T follicular helper cell (primary cell): ENCODE measurements at places on chromosomes 6 and 20.

GRCh38 chr20:11047559-11047958 is 373.8 kb upstream of the JAG1 start:
- DNase-seq, result no peak

GRCh38 chr6:121867095-121867494 is 431.6 kb downstream of the GJA1 start:
- DNase-seq, result no peak

DNA sequence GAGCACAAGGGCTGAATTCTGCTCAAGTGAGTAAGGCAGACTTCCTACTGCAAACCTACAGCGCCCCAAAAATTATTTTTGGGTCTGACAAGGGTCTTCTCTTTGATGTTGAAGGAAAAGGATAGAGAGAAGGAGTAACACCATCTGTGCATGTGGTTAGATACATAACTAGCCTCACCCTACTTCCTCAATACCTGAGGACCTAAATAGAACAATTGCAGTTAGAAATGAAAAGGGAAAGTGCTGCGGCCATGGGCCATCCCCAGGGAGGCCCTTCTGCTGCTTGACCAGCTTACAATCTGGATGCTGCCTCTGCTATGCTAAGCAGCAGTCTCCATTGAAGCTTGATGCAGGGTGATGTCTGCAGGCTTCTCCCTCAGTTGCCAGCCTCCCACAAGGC is 63.2 kb upstream of the ARMH2 start:
- no peak for DNase-seq

GRCh38 chr20:44080646-44081267 is 106.2 kb downstream of the JPH2 start:
- DNase-seq, result peak; percentile 71

- DNase-seq, result no peak
These were observed 20.3 kb downstream of the OR2B6 start for GRCh38 chr6:27977387-27977786.

DNA sequence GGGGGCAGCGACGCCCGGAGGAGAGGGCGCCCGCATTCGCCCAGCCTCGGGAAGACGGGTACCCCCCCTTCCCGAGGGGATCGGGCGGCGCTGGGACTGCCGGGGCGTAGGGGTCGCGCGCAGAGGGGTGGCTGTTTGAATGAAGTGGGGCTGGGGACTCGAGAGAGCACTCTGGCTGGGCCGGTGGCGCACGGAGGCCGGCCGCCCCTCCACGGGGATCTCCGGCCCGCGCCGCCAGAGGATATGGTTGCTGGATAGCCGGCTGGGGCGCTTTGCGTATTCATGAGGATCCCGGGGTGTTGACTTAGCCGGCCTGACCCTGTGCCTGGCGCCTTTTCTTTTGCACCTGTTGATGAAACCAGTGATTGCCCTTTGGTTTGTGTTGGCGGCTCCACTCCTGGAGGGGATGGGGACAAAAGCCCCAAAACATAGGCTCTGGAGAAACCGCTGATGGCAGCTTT is 469 bp downstream of the SYNJ2 start:
- DNase-seq, result no peak

- no peak for DNase-seq
These were observed 114.3 kb upstream of the ZFP64 start for GRCh38 chr20:52305858-52306257.

DNA sequence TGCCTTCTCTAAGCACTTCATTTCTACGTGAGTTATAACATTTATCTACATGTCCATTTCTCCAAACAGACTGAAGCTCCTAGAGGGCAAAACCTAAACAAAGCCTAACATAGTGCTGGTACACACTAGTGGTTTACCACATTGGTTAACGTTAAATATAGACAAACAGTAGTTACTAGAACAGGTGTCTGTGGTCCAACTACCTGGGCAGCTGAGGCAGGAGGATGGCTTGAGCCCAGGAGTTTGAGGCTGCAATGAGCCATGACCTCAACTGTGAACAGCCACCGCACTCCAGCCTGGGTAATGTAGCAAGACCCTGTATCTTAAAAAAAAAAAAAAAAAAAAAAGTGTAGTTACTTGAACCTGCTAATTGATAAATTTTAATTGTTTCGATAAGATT is 26.5 kb downstream of the PTPRK start:
- DNase-seq, result no peak

DNA sequence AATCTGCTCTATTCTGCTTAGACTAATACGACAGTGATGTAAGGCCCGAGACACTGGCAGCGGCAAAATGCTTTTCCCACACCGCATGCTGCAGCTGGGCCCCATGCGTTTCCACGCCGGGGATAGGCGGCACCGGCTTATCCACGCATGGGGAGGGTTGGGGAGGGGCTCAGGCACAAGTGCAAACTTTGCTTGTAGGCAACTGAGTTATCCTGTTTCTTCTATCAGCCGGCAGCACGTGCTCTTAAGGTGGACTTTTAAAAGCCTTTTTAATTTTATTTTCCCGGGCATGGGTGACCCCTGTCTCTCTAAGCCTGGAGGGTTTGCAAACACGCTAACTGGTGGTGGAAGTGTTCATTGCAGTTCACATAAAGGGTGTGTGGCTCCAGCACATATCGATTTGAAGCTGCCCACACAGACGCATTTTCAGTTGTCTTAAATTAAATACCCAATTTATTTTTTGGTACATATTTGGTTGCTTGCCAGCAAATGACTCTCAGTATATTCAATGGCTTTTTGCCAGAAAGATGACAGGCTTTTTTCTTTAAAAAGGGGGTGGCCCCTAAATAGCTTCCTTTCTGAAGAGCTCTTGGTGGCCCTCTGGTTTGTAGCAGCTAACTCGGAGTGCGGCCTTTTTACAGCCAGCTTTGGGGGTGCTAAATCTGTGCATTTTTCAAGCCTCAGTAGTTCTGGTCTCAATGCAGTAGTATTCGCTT is 561.8 kb upstream of the AGPAT4 start:
- DNase-seq, result no peak

DNA sequence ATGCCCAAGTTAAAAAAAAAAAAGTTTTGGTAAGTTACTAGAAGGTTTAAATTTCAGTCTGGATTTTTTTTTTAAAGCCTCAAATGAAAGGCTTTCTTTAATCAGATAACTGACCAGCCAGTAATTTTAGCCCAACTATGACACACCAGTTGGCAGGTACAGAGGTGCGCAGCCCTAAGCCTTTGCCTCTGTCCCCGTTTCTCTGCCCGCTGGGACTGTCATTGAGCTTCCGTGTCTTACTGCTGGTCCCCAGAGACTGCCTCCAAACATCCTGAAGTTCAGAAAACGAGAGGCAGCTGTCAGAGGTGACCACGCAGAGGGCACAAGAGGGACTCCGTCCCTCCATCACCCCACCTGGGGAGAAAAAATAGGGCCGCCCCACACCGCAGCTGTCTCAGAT is 118.2 kb downstream of the RPS12 start:
- DNase-seq, result no peak

DNA sequence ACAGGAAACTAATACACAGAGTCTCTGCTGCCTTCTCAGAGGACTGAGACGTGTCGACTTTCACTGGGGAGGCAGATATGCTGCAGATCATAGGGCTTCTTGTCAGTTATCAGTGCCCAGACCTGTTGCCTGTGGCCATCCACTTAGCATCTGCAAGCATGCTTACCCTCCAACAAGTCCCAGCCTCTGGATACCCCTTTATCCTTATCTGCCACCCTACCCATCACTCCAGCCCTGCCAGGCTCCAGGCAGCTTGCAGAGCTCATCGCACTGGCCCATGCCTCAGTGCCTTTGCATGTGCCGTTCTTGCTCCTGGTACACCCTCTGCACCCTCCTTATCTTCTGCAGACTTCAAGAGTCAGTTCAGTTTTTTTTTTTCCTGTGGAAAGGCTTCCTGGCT is 119.2 kb downstream of the TOX2 start:
- DNase-seq, result no peak

DNA sequence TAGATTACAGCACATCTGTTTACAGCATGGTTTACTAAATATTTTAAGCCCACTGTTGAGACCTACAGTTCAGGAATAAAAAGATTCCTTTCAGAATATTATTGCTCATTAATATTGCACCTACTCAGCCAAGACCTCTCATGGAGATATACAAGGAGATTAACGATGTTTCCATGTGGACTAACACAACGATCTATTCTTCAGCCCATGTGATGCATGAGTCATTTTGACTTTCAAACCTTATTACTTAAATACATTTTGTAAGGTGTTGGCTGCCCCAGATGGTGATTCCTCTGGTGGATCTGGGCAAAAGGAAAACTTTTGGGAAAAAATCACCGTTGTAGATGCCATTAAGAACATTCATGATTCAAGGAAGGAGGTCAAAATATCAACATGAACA is 48.0 kb upstream of the SDHAF4 start:
- no peak for DNase-seq

DNA sequence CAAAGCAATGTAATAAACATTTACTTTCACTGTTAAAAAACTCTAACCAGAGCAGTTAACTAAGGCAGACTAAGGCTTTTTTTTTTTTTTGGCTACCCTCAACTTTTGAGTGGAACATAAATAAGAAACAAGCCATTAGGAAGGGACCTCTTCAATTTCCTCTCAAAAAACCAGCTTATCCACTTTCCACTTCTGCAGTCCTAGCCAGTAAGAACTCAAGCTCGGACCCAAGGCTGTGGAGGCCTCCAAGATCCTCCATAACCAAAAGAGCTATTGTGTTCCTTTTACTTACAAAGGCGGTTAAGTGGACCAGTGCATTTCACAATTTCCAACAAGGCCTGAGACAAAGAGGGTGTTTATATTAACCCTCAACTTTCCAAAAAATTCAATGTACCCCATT is 5.3 kb downstream of the KCNK5 start:
- DNase-seq, result no peak

DNA sequence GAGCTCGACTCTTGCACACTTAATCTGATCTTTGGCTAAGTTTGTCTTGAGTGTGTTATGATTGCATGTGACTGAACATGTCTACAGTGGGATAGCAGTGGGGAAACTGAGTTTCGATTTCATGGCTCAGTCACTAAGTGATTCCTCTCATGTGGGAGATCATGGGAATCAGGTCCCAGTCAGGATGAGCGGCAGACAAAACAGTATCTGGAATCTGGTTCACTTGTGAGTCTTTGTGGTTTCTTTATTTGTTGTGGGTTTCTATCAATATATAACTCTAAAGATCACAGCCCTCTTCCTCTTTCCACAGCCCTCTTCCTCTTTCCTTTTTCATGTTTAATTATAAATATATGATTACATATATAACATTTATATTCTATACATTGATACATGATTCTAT is 4.0 kb downstream of the RPP21 start:
- no peak for DNase-seq

GRCh38 chr20:64131406-64131805 is 24.0 kb upstream of the NPBWR2 start:
- DNase-seq, result no peak

DNA sequence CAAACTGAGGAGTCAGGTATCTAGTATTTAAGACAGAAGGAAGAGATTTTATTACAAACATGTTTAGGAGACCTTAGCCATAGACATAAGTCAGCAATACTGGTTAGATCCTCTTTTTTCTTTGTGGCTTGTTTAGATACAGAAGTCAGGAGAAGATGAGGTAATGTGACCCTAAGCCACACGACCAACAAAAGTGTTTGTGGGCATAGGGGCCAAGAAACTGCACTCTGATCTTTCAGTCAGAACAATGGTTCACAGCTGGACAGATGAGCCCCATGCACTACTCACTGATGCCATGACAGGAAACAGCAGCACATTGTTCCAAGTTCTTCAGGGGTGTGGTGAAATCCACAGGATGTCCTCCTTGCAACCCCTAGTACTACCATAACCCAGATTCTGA is 238.5 kb upstream of the RAB32 start:
- DNase-seq, result no peak

GRCh38 chr6:33927616-33928015 is 123.8 kb upstream of the MLN start:
- no peak for DNase-seq
